CD14-positive monocyte (primary cell): ENCODE measurements at places on chromosomes 16 and 17.
A peak's percentile ranks its signal among the peaks of the same experiment; 100 is the strongest.

DNA sequence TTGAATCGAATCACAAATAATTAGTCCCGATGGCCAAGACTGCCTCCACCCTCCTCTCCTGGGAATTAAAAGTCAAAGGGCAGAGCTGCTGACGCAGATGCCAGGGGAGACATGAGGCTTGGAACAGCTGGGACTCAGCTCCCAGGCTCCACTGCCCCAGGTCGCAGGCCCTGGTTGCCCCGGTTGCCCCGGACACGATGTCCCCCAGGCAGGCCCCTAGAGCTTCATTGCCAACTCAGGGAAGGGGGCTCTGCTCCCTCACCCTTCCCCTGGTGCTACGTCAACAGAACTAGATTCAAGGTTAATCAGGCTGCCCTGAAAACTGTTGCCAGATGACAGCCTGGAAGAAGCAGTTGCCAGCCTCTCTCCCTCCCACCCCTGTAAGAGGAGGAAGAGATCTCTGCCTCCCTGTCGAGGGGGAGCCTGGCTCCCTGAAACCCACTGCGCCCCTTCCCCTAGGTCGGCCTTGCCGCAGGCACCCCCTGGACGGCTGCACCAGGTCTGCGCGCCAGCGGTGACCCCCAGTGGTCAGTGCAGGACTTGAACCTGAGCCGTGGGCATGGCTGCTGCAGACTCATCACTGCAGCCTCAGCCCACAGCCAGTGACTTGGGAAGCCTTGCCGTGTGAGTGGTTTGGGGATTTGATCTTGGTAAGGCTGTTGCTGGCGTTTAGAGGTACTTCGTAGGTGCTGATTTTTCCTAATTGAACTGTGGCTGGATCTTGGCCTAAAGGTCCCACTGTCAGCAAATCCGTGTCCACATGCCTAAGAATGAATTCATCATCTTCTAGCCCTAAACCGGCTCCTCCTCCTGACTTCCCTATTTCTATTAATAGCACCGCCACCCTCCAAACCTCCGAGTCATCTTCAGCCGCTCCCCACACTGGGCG, 84.1 kb upstream of the TOB1 start:
- peak; percentile 88 for DNase-seq

GRCh38 chr17:32943206-32943605, 15.3 kb downstream of the TMEM98 start:
- DNase-seq, result no peak

DNA sequence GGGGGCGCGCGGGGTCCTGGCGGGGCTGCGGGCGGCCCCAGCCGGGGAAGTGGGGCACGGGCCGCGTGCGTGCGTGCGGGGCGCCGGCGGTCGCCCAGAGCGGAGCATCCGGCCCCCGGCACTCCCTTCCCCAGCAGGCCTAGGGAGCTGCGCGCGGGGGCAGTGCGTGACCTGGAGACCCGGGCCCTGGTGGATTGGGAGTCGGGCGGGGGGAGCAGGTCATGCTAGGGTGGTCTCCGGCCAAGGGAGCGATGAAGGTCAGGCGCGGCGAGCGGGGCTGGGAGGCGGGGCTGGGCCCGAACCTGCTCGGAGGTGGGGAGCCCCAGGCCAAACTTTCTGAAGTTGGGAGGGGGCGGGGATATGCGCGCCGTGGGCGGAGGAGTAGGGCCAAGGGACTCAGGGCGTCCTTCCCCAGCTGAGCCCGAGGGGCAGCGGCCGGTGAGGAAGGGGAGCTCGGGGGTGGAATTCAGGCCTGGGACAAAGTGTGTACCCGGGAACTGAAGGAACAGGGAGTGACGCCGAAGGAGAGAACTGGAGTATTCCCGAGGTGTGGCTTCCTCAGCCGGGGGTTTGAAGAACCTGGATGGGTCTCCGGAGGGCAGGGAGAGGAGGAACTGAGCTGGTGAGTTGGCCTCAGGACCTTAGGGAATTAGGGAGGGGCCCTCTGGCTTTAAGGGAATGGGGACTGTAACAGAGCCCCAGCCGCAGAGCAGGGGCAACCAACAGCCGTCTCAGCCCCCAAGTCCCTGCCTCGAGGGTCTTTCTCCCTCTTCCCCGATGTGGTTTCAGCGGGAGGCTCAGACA, 589 bp downstream of the XYLT2 start:
- no peak for DNase-seq

- no peak for DNase-seq
These were observed 13.9 kb downstream of the NXPH3 start for GRCh38 chr17:49589577-49589927.

GRCh38 chr16:50160495-50161164, 7.5 kb downstream of the TENT4B start:
- DNase-seq, result no peak

- no peak for DNase-seq
These were observed 52.4 kb upstream of the PMFBP1 start for GRCh38 chr16:72224260-72224768.

DNA sequence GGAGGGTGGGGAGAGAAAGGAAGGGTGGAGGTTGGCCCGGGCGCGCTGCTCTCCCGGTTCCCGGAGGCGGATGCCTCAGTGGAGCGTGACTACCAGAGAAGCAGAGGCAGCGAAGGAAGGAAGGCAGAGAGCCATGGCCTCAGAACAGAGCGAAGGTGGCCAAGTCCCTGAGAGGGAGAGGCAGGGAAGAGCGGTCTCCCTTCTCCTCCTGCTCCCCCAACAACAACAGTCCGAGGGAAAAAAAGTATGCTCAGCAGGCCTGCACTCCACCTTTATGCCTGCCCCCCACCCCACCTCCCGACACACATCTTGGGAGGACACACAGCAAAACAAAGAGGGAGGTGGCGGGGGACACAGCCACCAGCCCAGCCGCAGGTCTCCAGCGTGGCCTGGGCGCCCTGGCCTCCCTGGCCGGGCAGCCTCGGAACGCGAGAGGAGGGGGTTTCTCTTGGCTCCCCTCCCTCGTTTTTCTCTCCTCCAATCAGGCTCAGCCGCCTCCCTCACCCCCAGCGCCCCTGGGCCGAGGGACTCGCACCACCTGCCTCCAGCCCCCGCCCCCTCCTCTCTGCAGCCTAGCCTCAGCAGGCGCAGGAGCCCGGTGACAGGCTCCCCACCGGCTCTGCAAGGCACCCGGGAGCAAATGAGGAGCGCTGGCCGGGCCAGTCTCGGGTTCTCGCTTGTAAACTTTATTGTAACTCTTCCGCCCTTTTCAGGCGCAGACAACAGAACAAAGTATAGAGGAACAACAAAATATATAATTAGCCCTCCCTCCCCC, 1.1 kb upstream of the HOXB7 start:
- DNase-seq, result no peak

DNA sequence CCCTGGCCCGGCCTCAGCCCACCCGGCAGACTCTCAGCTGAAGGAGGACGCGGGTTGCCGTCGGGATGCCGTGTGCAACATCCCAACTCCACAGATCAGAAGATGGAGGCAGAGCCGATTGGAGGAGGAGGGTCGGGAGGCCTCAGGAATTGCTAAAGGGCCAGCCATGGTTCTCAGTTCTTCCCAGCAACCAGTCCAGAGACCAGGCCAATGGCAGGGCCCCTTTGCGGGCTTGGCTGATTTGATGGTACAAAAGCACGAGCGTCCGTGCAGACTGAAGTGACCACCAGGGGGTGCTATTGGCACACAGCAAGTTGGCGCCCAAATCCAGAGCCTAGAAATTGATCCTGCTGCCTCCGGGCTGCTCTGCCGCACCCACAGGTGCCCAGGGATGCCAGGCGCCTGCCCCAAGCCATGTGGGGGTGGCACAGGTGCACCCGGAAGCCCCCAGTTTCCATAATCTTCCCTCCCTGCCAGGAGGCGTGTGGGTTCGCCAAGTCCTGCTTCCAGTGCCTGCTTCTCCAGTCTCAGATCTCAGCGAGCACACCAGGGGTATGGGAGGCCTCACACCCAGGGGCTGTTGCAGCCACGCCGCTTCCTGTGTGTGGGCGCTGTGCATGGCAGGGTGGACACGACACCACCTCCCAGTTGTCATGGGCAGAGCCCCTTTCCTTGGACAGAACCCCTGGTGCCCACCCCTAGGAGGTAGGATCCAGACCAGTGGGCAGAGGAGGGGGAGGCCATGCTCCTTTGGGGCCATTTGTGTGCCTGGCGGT, 7.1 kb upstream of the TEX19 start:
- DNase-seq, result peak; percentile 82

DNA sequence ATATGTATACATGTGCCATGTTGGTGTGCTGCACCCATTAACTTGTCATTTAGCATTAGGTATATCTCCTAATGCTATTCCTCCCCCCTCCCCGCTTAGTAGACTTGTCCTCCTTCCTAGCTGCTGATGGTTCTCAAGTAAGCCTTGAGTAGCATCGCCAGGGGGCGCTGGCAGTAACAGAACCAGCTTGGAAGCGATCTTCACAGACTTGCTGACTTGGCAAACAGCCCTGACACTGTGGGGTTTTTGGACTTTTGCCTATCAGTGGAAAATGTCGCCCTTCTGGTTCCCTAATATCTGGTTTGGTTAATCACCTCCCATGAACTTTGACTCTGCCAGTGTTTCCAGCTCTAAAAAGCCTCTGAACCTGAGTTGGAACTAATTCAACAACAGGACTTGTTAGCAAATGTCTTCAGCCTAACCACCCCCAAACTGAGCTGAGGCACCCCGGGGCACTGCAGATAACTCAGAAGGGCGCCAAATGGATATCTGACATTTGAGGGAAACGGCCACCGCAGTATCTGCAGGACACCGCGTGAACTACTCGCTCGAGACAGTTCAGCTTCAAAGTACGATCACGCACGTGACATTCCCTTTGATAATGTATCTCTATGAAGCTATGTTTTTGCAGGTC, 15.4 kb upstream of the SPATA32 start:
- DNase-seq, result peak; percentile 91

GRCh38 chr17:50731575-50732460, 12.4 kb downstream of the LUC7L3 start:
- no peak for DNase-seq

GRCh38 chr16:71565812-71566700, 10.8 kb downstream of the TAT start:
- peak; percentile 49 for DNase-seq

DNA sequence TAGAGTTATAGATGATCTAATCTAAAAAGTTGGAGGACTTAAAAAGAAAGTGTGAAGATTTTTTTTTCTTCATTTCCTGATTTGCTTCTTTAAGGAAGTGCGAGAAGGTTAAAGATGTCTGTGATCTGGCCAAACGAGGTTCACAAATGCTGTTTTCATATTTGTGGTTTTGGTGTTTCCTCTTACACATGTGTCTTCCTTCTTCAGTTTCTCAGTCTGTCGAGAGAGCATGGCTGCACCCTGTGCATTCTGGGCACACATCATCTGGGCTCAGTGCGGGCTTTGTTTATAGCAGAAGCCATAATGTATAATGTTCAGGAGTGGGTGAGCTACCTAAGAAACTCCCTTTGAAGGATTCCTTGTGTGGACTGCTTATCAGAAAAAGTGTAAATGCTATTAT, 260.4 kb upstream of the TBX2 start:
- peak; percentile 80 for DNase-seq

GRCh38 chr17:12089809-12090384, 69.2 kb downstream of the MAP2K4 start:
- DNase-seq, result no peak

- DNase-seq, result peak; percentile 12
These were observed 40.5 kb upstream of the KLHDC4 start for GRCh38 chr16:87806261-87806640.

DNA sequence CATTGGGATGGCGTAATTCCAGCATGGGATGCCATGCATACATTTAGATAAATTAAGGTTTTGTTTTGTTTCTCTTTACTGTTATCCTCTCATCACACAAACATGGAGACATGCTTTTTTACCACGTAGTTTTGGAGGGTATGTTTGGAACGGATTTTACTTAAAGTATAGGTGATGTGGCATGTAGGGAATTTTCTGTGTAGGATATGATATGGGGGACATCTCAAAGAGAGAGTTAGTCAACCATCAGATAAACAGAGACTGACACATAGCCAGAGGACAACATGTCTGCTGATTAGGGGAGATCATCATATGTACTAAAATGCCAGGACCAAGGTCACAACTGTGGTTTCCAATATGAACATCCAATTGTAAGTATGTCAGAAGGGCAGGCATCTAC, 503.9 kb downstream of the HAPSTR1 start:
- DNase-seq, result no peak

- DNase-seq, result no peak
These were observed 4.8 kb upstream of the GLG1 start for GRCh38 chr16:74611721-74612120.

GRCh38 chr17:66733759-66734158, 101.2 kb upstream of the CACNG5 start:
- DNase-seq, result no peak

GRCh38 chr17:80559825-80560251, 15.2 kb downstream of the RPTOR start:
- DNase-seq, result no peak

- DNase-seq, result no peak
These were observed 973 bp upstream of the UBTF start for GRCh38 chr17:44220213-44221083.

- DNase-seq, result peak; percentile 95
These were observed 8.7 kb downstream of the MSL1 start for GRCh38 chr17:40130352-40131042.
